ENCODE measurements at places on chromosomes 1 and 21.

DNA sequence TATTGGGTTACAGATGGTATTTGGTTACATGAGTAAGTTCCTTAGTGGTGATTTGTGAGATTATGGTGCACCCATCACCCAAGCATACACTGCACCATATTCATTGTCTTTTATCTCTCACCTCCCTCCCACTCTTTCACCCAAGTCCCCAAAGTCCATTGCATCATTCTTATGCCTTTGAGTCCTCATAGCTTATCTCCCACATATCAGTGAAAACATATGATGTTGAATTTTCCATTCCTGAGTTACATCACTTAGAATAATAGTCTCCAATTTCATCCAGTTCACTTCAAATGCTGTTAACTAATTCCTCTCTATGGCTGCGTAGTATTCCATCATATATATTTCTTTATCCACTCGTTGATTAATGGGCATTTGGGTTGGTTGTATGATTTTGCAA, 36.8 kb upstream of the ZNF678 start:
- DNase-seq = no peak

DNA sequence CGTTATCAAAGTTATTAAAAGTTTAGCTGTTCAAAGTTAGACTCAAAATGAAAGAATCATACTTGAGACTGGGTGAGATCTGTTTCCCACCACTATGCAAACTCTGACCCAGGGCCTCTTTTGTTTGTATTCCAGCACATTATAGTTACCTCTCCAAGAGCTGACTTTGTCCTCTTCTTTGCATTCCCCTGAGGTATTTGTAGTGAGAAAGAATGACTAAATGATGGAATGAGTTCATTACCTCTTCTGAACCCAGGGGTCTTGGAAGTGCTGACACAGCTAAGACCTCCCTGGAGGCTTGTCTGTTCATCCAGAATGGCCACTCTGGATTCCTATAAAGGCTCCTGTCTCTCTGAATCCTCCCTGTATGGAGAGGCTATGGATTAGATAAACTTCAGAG, 62.4 kb downstream of the FGGY start:
- no peak for DNase-seq

- no peak for DNase-seq
Observed at GRCh38 chr1:151963288-151963687, 30.4 kb downstream of the S100A10 start.

DNA sequence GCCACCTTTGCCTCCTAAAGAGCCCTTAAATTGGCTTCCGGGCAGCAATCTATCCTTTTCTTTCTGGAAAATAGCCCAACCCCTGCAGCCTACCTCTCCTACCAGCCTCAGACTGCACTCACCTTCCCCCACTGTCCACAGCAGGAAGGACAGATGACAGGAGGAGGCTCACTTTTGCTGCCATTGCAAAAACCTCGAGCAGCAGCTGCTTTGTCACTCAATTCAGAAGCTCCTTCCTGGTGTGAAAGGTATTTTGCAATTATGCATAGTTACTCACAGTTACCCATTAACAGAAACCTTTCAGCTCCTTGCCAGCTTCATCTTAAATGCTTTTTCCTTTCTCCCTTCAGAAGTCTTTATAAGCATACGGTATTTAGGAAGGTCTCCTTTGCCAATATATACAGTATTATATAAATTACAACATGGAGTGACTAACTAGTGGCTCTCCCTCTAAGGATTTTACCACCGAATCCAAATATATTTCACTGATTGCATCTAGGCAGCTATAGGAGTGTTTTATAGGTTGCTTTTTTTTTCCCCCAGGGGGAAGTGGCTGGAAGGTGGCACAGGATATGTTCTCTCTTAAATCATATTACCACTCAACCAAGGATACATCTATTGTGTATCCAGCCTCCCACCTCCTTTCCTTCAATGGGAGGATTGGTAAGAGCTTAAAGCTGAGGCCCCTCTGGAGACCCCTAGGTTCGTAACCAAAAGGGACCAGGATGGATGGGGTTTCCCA, 142.1 kb upstream of the IPO9 start:
- DNase-seq = no peak

DNA sequence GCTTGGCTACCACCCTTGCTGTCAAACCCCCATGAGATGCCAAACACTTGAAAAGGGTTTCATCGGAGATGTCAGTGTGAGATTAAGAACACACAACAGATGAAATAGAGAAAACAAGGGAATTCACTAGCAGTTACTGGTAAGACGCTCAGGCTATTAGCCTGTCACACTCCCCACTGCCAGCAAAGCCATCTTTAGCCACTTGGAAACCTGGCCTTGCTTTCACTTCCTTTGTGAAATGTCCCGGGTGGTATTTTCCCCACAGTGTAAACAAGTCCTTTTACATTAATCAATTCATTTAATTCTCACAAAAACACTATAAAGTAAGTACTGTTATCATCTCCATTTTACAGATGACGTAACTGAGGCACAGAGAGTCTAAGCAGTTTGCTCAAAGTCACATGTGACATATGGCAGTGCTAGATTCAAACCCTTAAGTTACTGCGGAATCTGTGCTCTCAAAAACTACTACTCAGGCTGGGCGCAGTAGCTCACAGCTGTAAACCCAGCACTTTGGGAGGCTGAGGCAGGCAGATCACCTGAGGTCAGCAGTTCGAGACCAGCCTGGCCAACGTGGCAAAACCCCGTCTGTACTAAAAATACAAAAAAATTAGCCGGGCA, 32.7 kb upstream of the KHDRBS1 start:
- DNase-seq = no peak

GRCh38 chr1:27858072-27858948, 14.0 kb upstream of the THEMIS2 start:
- DNase-seq = peak; percentile 88

DNA sequence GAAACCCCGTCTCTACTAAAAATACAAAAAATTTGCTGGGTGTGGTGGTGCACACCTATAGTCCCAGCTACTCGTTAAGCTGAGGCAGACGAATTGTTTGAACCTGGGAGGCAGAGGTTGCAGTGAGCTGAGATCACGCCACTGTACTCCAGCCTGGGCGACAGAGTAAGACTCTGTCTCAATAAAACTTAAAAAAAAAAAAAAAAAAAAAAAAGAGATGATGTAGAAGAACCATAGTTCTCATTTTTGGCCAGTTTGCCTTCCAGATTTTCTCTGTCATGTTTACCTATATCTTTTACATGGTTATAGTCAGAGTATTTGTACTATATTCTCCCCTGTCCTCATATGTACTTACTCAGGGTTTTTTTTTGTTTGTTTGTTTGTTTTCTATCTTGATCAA, 53.6 kb downstream of the UCK2 start:
- DNase-seq = no peak

DNA sequence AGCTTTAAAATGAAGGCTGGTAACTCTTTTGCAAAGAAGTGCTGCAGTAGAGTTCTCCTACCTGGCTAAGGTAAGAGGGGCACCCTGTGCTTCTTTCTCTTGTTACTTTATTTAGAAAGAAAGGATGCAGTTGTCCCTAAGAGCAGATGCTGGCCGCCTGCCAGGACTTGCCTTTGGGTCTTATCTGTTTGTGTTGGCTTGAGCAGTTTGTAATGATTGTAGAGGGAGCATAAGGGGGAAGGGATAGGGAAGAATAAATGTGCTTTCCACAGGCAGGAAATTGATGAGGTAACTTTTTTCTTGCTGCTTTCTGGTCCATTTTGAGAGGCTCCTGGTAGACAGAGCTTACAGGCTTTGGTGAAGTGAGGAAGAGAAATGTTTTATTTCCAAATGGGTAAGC, 229.6 kb downstream of the HHAT start:
- no peak for DNase-seq

DNA sequence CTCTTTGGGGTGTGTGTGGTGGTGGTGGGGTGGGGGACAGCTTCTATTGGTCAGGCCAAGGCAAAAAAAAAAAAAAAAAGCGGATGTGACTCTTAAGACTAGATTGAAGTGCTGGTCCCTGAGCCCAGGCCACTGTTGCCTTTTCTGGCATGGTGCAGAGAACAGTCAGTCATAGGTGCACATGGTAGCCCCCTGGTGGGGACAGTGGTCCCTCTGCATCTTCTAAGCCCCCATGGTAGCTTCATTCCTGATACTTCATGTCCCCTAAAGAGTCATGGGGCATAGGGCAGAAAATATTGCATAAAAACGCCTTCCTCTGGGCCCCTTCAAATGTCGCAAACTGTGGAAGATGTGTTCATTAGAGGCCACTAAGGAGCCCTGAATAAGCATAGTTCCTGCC, 371.8 kb downstream of the NPHP4 start:
- no peak for DNase-seq

- no peak for DNase-seq
Observed at GRCh38 chr1:177427811-177428210, 257.1 kb downstream of the BRINP2 start.

- DNase-seq = peak; percentile 50
Observed at GRCh38 chr1:234214129-234214910, 158.9 kb upstream of the COA6 start.

DNA sequence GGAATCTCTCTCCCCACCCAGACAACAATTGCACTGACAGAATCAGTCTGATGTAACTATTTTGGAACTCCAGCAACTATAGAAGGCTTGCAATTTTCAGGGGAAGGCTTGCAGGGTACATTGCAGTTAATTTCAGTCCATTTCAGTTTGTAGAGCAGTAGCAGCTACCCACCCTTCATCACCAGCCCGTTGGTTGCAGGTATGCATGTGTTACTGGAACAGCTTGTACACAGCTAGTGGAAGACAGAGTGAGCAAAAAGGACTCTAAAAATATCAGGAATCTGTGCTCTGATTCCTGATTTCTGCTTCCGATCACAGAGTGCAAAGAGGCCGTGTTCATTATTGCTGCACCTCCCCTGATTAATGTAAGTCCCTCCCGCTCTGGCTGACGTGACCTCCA, 449.0 kb downstream of the NPHP4 start:
- DNase-seq = no peak

DNA sequence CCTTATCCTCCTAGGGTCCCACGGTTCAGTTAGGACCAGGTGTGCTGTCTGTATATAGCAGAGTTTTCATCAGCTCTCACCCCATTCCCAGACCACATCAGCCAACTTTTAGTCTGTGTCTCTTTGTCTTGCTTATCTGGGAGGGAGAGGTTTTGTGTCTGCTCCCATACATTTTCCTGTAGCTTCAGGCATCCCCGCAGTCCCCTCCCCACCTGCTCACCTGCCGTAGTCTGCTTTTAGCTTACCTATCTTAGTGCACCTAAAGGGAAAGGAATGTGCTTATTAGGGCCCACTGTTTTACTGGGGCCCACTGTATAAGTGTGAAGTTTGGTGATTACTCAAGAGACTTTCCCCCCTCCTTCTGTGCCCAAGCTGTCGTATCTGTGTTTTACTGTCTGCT, 225.1 kb downstream of the PLA2G4A start:
- no peak for DNase-seq

DNA sequence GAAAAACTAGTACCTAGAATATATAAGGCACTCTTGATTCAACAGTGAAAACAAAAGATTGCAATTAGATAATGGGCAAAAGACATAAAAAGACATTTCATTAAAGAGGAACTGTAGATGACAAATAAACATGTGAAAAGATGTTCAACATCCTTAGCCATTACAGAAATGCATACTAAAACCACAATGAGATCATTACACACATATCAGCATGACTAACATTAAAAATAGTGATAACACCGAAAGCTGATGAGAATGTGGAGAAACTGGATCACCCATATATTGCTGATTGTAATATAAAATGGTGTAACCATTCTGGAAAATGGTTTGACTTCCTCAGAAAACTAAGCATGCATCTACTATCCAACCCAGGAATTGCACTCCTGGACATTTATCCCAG, 340.3 kb downstream of the SEC16B start:
- DNase-seq = no peak

DNA sequence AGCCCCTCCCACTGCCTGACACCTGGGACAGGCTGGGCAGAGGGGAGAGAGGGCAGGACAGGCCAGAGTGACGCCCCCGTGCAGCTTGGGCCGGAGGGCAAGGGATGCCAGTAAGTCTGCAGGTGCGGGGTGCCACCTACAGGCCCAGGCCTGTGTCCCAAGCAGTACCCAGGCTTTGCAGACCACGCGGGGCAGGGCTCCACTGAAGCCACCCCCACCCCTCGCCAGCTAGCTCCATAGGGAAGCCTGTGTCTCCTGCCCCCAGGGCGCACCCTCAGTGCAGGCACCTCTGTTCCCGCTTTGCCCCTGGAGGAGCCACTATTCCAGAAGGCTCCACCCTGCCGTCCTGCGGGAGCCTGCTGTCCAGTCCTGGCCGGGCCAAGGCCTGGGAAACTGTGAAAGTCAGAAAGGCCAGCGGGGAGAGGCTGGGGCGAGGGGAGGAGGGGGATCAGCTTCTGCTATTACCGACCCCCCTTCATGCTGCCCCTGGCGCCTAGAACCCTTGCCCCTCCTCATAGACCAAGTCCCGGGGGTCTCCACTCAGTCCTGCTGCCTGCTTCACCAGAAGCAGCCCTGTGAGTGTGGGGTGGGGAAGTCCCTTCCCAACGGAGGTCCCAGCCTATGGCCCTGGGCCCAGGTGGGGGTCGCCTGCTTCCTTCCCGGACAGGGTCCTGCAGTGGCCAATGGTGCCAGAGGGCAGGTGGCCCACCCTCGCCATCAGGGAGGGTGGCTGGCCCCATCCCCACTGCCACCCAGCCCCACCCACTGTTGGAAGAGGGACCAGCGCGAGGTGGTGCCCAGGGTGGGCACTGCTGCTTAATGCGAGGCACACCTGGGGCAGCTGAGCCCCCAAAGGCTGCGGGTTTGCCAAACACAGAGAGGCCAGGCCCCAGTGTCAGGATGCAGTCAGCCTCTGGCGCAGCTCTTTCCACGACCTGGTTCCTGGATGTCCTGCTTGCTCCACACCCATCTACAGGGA, 54.4 kb downstream of the KCNAB2 start:
- peak; percentile 22 for DNase-seq

DNA sequence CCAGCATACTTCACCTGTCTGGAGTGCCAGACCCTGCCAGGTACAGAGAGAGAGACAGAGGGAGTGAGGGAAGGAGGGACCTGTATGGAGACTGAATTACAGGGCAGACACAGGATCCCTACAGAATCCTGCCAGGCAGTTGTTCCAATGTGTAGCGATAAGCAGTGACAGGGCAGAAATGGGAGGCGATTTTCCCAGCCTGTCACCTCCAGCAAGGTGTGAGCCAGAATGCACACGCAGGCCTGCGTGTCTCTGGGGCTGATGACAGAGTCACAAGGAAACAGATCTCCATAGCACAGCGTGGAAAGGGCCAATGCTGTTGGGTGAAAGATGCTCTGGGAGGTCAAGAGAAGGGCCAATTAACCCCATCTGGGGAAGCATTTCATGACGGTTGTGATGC, 111.3 kb downstream of the HIVEP3 start:
- no peak for DNase-seq

Measured in stimulated activated CD4-positive, alpha-beta T cell treated with anti-CD3 and anti-CD28 coated beads, Interleukin-2, amount 100 ng/mL, for 24 hours (primary cell).